ENCODE measurements at places on chromosomes 3 and 15. TPM values are rescaled to one million over a fixed set of nuclear protein-coding genes. Genes with fewer than 3 reads are reported as not detected.

- peak; percentile 28 for DNase-seq
Measured at GRCh38 chr3:53253707-53254508, 1.9 kb downstream of the TKT start.

- DNase-seq: peak; percentile 65
Measured at GRCh38 chr15:52013151-52013791, 5.7 kb upstream of the MAPK6 start.

GRCh38 chr3:105842943-105843342, 25.9 kb downstream of the CBLB start:
- DNase-seq: no peak

DNA sequence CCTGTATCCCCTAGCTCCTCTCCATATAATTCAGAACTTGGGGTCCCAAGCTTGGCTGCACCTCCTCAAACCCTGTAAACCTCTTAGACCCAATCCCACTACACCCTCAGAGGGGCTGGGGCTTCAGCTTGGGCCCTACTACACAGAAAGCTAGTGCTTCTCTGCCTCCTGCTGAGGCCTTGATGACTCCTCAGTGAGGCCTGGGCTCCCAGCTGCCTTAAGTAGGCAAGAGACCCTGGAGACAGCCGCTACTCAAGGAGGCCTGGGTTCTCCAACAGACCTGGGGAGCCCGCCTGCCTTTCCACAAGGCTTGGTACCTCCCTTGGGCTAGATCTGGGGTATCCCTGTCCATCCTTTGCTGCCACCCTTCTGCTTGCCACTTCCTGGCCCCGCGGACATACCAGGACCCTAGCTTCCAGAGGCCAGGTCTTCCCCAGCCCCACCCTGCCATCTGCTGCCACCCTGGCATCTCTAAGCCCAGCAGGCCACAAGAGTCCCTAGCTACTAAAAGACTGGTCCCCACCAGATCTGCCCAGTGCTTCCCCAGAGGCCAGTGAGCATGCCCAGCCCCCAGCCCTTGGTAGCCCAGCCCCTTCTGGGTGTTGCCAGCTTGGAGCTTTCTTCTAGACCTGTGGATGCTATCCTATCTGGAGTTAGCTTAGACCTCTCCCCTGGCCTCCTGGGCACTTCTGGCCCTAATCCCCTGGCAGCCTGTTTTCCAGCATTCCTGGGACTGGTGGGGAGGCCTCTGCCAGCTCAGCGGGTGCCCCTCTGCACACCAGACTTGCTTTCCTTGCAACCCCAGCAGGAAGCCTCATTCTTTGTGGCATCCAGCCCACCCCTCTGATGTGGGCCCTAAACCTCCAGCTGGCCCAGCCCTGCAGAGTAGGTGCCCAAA, 13.7 kb downstream of the C15orf39 start:
- DNase-seq: no peak

GRCh38 chr3:55313666-55314065, 173.4 kb downstream of the WNT5A start:
- DNase-seq: no peak

GRCh38 chr15:59360896-59361295, 11.8 kb downstream of the MYO1E start:
- no peak for DNase-seq

DNA sequence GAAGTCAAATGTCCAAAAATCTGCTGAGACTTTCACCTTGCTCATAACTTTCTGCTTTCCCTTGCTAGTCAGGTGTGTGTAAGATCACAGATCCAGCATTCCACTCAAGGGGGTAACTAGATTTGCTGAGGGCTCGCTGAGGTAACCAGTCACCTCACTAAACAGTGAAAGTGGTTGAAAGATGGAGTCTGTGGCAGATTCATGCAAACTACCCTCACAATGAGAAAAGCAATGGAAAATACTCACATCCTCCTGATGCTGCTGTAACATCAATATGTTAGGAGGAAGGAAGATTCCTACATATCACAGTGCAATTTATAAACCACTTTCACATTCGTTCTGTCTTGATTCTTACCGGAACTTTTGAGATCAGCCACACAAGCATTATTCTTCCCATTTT, 174.3 kb upstream of the BCL6 start:
- DNase-seq: no peak

GRCh38 chr15:55969582-55969981, 23.8 kb downstream of the NEDD4 start:
- no peak for DNase-seq

DNA sequence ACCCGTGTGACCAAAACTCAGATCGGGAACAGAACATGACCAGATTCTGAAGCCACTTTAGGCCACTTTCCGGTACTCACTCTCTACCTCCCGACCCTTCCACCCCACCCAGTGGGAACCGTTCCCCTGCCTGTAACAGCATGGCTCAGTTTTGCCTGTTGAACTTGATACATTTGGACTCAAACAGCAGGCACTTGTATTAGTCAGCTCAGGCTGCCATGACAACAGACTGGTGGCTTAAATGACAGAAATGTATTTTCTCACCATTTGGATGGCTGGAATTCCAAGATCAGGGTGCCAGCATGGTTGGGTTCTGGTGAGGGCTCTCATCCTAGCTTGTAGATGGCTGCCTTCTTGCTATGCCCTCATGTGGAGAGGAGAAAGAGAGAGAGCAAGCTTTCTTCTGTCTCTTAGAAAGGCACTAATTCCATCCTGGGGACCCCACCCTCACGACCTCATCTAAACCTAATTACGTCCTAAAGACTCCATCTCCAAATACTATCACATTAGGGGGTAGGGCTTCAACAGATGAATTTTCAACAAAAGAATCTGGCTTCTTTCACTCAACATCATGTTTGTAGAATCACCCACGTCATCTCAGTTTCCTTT, 9.3 kb upstream of the SSUH2 start:
- DNase-seq: peak; percentile 20

DNA sequence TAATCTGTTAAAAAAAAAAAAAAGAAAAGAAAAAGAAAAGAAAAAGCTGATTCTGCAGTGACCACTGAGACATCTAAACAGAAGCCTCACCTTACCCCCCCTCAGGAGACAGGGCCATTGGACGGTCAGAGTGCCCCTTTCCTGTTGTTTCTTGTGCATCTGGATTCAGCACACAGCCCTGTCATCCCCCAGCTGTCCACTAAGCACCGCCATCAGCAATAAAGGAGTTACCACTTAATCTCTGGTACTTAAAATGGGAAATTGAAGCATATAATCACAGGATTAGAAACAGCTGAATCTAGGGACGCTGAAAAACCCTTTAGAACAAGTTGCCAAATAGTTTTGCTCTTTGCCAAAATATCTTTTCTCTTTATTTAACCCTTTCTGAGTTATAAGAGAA, 62.5 kb downstream of the TRIM69 start:
- peak; percentile 27 for DNase-seq

GRCh38 chr3:2714834-2715233, 395.3 kb downstream of the IL5RA start:
- DNase-seq: no peak

GRCh38 chr15:80328496-80328895, 75.7 kb upstream of the ARNT2 start:
- no peak for DNase-seq

Gene CD86
- not detected for total RNA-seq

Measured in GM23248 (cell line).